ENCODE measurements at places on chromosomes 1 and 21.

DNA sequence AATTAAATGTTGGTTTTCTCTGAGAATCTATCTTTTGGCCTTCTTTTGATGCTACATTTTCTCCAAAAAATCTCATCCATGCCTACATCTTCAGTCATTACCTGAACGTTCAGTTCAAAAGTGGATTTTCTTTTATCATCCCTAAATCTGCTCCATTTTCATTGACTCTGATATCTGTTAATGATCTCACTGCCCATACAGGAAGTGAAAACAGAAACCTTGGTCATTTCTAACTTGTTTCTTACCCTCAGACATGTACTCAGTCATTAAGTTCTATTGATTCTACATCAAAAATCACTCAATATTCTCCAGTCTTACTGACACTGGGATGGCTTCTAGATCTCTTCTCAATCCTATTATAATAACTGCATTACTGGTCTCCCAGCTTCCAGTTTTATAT, 22.7 kb downstream of the PRKACB start:
- no peak for DNase-seq

- no peak for DNase-seq
These were observed 19.2 kb downstream of the CD247 start for GRCh38 chr1:167499106-167499505.

- DNase-seq = no peak
These were observed 181.6 kb upstream of the CACYBP start for GRCh38 chr1:174818014-174818616.

- no peak for DNase-seq
These were observed 97.6 kb downstream of the PDE4B start for GRCh38 chr1:65890201-65890843.

DNA sequence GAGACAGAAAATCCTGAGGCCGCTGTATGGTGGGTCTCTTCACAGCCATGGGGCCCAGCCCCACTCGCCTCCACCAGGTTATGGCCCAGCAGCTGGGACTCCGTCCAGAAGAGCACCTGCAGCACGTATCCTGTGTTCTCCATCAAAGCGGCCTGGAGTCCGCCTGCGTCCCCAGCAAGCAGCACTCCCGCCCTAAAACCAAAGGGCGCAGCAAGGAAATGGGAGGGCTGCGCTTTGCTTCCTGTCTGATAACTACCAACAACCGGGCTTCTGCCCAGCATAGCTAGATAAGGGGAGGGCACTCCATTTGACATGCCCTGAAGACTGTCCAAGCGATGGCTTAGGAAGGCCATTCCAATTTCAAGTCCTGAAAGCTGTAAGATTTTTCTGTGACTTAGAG, 119.9 kb downstream of the KCNJ15 start:
- no peak for DNase-seq

DNA sequence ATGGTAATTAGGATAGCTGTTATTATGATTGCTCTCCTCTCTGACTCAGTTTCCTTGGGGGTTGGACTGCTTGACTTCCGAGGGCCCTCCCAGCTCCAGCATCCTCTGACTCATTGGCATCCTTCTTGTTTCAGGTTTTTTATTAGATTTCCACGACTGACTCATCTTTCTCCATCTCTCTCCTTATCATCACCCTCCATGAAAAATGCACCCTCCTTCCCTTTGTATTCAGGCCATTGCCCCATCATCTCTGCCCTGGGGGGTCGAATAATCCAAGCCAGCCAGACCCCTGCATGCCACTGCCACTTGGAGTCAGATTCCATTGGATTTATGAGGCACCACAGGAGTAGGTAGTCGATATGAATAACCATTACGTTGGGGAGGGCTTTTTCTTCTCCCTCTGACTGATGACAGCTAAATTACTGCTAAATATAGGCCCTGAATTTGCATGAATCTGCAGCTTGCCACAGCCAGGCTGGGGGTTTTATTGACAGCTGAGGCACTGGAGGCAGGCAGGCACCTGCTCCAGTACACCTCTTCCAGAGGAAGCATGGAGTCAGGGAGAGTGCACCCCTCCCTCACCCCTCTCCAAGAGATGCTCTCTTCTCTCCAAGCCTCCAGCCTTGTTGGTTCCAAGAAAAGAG, 91.7 kb downstream of the C1orf94 start:
- no peak for DNase-seq

GRCh38 chr21:26847921-26848320, 2.7 kb upstream of the ADAMTS1 start:
- DNase-seq = no peak

- no peak for DNase-seq
These were observed 7.9 kb downstream of the SORT1 start for GRCh38 chr1:109389638-109390341.

DNA sequence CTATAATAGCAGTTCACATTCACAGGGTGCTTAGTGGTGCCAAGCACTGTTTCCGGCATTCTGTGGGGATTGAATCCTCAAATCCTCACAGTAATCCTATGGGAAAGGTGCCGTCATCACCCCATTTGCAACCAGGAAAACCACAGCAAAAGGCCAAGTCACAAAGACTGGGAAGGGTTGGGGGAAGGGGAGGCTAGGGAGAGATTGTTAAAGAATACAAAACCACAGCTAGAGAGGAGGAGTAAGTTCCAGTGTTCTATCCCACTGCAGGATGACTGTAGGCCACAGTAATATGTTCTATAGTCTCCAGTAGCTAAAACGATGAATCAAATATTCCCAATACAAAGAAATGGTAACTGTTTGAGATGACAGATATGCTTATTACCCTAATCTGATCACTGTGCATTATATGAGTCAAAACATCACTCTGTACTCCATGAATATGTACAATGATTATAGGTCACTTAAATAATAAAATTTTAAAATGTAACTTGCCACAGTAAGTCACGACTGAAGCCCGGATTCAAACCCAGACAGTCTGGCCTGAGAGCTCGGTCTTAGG, 256.8 kb downstream of the TOMM20 start:
- no peak for DNase-seq

DNA sequence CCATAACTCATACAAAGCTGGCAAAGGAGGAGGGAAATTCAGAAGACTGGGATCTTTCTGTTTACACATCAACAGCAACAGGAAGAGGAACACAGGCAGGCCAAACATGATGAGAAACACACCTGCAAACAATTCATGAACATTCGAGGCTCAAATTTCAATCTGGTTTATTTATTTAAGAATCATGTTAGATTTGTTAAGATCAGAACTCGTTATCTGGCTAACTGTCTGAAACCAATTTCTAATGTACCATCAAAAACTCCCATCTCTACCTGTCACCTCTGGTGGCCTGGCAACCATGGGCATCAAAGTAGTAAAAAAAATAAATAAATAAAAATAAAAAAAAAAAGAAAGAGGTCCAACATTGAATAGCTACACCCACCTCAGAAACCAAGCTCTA, 9.8 kb downstream of the LBR start:
- DNase-seq = no peak

DNA sequence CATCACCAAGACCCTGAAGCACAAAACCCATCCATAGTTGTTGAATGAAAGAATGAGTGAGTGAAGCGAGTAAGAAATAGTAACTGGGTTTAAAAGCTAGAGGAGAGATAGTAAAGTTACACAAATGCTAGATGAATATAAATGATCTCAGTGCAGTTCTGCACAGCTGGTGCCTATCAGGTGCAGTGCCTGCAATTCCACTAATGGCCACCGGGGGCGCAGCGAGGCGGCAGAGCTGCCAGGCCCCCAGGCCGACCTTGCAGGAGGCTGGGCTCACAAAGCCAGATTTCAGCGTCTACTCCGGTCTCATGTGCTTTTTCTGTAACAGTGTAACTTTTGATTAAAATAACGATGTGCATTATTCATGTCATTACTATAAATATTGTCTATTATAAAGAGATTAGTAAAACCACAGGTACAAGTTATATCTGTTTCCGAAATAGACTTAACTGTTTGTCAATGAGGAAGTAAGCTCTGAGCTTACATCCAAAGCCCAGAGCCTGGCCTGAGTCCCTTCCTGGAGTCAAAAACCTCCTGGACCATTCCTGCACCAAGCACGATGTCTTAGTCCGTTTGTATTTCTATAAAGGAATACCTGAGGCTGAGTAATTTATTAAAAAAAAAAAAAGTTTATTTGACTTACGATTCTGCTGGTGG, 477.6 kb downstream of the NPHP4 start:
- DNase-seq = peak; percentile 56

- no peak for DNase-seq
These were observed 31.1 kb downstream of the KPNA6 start for GRCh38 chr1:32138965-32139364.

DNA sequence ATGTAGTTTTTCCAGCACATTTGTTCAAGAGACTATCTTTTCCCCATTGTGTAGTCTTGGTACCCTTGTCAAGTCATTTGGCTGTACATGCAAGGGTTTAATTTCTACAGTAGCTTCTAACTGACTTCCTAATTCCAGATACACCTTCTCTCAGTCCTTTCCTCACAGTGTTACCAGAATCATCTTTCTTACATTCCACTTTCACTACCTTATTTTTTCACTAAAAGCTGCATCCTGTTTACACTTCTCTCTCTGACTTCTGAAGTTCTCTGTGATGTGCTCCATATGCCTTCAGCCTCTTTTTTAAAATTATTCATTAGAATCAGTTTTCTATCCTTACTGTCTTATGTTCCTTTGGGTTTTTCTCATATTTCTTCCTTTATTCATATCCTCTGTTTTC, 57.1 kb upstream of the RWDD3 start:
- no peak for DNase-seq

- no peak for DNase-seq
These were observed 13.3 kb upstream of the BARHL2 start for GRCh38 chr1:90730243-90731022.

GRCh38 chr1:38026592-38027200, 14.2 kb downstream of the UTP11 start:
- DNase-seq = no peak

GRCh38 chr1:82401116-82401515, 600.4 kb downstream of the ADGRL2 start:
- no peak for DNase-seq

Data from stimulated activated CD4-positive, alpha-beta T cell treated with anti-CD3 and anti-CD28 coated beads, Interleukin-1b, Interleukin-23, amount 100 ng/mL, for 1 hour (primary cell).